ENCODE measurements at places on chromosomes 2 and 18.

- DNase-seq: no peak
These were observed 130.2 kb downstream of the SLC4A10 start for GRCh38 chr2:161754379-161754778.

GRCh38 chr2:157418239-157418641 is 25.6 kb downstream of the CYTIP start:
- no peak for DNase-seq

DNA sequence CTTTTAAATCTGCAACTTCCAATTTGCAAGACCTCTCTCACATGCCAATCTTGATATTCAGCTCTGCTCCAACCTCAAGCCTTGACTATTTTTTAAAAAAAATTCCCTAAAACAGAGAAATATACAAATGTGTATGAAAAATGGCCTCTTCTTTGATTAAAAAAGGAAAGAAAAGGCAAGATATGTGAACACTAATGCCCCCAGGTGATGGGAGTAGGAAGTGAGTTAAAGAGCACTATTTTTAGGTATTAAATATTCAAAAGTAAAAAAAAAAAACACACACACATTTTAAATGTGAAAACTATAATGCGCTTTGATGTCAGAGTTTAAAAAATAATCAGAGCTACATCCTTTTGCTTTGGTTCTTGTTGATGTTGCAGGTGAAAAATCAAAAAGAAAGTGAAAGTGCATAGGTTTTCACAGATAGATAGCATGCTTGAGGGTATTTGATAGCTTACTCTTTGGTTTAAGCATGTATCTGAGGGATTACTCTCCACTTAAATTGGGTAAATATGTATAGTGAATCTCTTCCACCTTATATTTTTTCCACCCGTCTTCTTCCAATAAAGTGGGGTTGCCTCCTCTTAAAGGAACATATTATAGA is 406.0 kb upstream of the POU3F3 start:
- DNase-seq: peak; percentile 13

DNA sequence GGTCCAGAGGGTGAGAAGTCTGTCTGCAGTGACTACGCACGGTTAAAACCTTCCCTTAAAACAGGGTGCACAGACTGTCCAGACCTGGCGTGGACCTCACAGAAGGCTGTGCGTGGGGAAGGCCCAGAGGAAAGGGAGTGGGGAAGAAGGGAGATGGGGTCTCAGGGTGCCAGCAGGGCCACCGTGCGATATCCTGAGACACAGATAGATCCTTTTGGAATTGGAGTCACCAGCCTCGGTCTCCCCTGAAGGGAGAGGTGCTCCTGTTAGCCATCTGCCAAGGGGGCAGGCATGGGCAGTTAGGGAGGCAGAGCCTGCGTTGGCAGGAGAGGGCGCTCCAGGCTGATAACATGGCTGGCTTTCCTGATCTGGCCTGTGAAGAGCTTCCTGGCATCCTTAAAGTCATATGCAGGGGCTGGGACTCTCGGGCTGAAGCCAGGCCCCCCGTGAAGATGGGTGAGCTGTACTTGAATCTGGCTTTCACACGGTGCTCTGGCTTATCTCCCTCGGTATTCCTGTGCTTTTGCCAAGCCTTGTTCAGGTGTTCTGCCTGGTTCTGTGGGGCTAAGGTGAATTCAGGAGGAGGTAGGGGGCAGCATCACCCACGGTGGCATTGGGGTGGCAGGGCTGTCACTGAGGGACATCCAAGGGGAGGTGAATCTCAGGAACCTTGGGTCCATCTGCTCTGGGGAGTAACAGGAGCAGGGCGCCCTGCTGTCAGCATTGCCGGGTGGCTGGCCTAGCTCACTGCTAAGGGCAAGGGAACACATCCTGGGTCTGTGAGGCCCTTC is 107.2 kb upstream of the SMAD2 start:
- DNase-seq: peak; percentile 5

GRCh38 chr18:36104749-36105148 is 24.4 kb downstream of the SLC39A6 start:
- DNase-seq: no peak

DNA sequence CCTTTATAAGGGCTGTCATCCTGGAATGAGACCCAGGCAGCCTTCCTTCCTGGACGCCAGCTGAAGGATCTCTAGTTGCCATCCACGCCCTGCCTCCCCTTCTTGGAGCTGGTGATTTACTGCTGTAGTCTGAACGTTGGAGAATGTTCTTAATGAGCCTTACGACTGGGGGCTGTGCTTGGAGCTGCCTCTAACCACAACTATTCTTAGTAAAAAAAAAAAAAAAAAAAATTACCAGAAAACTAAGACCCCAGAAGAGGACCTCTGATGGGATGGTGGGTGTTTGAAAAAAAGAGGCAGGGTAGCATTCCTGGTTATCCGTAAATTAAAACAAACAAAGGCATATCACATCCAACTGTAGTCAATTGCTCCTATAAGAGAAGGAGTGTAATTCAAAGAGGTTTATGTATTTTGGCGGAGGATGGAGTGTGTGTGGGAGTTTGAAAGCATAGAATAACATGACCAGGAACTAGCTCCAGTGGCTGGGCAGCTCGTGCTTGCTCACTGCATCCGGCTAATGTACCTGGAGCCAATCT is 105.4 kb downstream of the QPCT start:
- DNase-seq: no peak

GRCh38 chr2:100006516-100006915 is 135.9 kb downstream of the AFF3 start:
- DNase-seq: no peak

DNA sequence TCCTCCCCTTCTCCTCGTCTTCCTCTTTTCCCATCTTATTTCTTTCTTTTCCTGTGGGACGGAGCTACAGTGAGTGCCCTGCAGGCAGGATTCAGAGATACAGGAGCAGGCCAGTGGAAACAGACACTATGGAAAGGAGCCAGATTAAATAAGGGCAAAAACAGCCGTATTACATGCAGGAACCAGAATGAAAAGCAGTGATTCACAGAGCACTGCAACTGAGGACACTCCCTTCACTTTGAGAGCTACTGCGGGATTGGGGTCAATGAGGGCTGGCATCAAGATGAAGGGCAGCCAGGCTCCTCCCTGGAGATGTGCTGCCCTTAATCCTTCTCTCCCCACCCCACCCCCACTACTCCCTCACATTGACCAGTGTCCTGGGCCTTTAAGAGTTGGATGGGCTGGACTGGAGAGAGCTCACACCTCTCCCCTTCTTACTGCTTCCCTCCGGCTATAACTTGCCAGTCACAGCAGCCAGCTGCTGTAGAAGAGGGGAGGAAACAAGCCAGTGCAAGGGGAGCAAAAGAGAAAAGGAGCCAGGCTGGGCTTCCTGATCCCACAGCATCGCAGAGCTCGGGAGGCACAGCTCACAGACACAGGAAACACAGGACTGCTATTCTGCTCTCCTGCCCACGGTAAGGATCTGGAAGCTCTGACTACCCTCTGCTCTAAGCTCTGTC is at the start of gene PLCD4:
Gene PLCD4 (plus strand): TSS at position 464 of the 680 bp plus-strand sequence. CDS start 7,841 bp downstream, outside the sequence.
- no peak for DNase-seq

DNA sequence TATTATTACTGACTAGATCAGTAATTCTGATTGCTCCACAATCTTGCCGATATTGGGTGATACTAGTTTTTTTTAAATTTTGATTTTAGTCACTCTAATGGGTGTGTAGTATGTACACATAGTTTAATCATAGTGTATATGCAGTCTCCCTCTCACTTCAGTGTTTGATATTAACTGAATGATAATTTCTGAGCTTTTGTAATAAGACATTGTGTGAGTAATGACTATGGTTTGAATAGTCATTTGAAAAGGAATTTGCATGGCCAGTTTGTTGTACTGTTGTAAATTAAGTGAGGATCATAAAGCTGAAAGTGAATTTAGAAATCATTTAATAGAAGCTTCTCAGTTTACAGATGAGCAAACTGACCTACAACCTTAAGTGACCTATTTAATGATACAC is 33.4 kb downstream of the USP14 start:
- DNase-seq: no peak

- no peak for DNase-seq
These were observed 27.6 kb downstream of the NCK2 start for GRCh38 chr2:105772362-105772761.

GRCh38 chr2:105876191-105876590 is 131.5 kb downstream of the NCK2 start:
- DNase-seq: no peak

- DNase-seq: peak; percentile 78
These were observed 913 bp upstream of the TRABD2A start for GRCh38 chr2:84881581-84882413.

GRCh38 chr2:80706951-80707350 is 402.4 kb upstream of the LRRTM1 start:
- no peak for DNase-seq

DNA sequence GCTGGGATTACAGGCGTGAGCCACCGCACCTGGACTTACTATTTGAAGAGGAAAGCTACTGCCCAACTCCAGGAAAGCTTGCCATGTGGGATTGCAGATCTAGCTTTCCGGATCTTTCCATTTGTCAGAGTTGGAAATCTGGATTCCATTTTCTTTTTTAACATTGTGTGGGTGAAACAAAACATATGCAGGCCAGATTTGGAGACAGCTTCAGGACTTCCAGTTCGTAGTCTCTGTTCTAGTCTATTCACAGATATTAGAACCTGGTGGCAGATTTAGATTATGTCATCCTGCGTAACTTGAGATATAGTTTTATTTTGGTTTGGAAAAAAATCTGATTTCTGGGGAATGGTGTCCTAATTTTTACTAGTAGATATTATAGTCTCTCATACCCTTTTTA is 70.5 kb downstream of the ZNF236 start:
- no peak for DNase-seq

- DNase-seq: no peak
These were observed 147.6 kb downstream of the SLC8A1 start for GRCh38 chr2:40304340-40304739.

- DNase-seq: peak; percentile 72
These were observed 21.3 kb downstream of the HNRNPLL start for GRCh38 chr2:38581193-38582147.

DNA sequence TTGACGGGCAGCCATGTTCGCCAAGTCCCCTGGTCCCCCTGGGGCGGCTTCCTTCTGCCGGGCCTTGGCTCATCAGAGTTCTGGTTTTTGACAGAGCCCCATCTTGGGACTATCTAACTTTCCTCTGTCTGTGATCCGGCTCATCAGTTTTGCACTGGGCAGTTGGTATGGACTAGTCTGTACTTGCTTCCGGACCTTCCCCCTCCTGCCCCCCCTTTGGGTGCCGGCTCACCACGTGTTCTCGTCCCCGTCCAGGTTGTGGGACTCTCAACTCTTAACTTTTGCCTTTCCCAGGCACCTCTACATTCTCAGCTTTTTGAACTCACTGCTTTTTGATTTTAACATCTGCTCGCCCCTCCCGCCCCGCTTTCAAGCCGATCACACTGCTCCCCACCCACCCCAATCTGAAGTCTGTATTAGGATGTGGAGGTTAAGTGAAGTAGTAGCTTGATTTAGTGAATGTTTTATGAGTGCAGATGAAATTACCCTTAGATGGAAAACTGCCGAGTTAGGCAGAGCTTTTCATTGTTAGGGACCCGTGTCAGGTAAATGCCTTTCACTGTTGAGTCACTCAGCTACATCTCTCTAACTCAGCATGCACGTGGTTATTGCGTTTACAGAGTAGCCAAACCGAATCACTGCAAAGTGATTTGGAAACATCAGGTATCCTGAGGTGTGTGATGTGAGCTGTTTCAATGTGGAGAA is 874 bp downstream of the WDR43 start:
- DNase-seq: peak; percentile 17

DNA sequence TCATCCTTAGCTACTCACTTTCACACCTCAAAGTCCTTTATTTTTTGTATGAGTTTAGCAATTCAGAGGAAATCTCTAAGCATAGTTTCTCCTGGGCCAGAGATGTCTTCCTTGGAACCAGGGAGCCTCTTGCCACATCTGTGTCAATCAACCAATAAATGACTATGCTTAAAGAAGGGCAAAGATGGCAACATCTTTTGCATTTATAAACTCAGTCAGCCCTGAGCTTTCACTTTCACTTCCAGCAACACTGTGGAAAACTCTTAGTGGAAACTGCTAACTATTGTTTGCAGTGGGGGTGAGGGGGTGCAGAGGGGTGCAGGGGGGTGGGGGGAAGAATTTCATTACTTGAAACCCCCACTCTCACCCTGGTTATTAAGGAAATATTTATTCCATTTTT is 3.4 kb downstream of the ACVR1C start:
- no peak for DNase-seq

GRCh38 chr2:100673691-100674485 is 111.1 kb downstream of the PDCL3 start:
- no peak for DNase-seq

DNA sequence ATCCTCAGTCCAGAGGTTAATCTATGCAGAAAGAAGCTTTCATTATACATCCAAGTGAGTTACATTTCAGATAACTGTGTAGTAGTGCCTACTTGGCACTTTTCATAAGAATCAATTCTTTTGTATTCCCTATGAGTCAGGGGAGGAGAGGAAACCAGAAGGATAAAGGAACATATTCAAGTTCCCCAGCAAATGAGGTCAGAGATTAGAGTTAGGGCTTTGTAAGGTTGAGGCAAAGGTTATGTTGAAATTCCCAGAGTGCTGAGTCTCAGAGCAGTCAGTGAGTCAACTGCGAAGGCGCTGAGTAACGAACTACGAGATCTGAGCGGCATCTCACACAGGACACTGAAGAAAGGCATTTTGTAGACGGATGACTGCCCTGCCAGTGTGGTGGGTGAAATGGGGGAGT is 25.1 kb upstream of the ME2 start:
- no peak for DNase-seq

DNA sequence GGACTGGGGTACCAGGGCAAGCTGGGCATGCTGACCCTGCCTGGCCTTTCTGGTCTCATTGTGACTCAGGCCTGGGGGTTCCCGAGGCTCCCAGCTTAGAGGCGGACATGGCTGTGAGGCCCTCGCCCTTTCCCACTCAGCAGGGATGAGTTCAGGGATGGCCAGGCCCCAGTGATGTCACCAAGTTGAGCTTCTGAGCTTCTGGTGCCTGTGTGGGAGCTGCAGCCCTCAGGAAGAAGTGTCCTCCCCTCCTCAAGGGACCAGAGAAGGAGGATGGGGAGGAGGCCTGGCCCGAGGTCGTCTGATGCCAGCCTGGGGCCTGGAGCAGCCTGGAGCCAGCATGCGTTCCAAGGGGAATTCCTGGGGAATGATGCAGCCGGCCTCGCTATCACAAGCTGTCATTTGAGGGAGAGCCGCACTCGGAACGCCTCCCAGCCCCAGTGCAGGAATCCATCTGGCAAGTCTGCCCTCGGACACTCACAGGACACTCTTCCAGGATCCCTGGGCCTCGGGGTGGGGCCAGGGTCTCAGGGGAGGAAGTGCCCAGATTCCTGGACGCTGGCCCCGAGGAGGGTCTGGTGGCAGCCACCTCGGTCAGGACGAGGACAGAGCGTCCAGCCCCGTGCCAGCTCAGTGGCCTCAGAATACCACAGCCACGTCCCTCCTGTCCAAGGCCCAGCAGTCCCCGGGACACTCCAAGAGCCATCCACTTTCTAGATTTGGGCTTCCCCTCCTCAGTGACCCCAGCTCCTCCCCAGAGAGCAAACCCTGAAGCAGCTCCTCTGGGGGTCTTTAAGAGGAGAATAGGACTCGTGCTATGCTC is 61.2 kb upstream of the GPC1 start:
- DNase-seq: no peak

GRCh38 chr2:44707945-44708660 is 233.4 kb upstream of the SIX3 start:
- DNase-seq: peak; percentile 48
